ENCODE measurements at places on chromosomes 2 and 18.

DNA sequence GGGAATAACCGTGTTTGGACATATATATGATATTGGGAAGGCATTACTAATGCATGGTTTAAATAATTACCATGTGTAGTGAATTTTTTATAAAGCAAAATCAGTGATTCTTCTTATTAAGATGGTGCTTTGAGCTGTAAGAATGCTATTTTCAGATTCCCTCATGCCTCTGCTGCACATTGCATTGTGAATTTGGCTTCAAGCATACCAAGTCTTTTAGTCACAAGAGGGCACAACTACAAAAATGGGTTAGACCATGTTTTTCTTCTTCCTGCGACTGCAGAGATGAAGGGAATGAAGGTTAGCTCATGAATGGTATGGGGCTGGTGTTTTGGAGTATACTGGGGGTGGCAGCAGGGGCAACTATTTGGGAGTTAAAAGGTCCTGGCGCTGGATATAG, 320.1 kb downstream of the SLC4A3 start:
- no peak overlapping the region for H3K4me3 ChIP-seq
- no peaks in the 10 kb centered on the region for H3K4me1 ChIP-seq
- no peaks in the 10 kb centered on the region for H3K27me3 ChIP-seq
- no peaks in the 10 kb centered on the region for H3K36me3 ChIP-seq

DNA sequence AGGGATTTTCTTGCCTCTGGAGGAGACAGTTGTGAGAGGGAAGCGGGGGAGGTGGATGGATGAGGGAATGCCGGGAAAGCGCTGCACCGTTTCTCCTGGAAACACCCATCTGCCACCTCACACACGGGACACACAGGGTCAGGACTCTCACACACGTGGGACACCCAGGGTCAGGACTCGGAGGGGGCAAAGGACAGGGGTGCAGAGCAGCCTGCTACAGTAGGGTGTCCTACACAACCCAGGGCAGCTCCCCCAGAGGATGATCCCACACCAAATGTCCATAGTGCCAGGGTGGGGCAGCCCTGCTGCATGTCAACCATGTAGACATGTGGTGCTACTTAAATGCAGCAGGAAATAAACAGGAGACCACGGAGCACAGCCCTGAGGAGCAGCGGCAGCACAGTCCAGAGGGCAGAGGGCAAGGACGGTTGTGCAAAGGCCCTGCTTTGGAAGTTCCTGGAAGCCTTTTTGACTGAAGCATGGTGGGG, 5.1 kb downstream of the RAMP1 start:
- DNase-seq, result no peak
- no peaks in the 10 kb centered on the region for H3K27me3 ChIP-seq
- no peak overlapping the region for H3K4me3 ChIP-seq
- H3K36me3 ChIP-seq, result no peaks in the 10 kb centered on the region
- H3K27ac ChIP-seq, result peak overlapping the region; percentile 93

GRCh38 chr2:40359811-40360210, 92.1 kb downstream of the SLC8A1 start:
- DNase-seq, result no peak
- H3K4me1 ChIP-seq, result no peaks in the 10 kb centered on the region
- H3K36me3 ChIP-seq, result no peaks in the 10 kb centered on the region
- no peaks in the 10 kb centered on the region for H3K27me3 ChIP-seq

GRCh38 chr2:145038041-145038525, 518.2 kb upstream of the ZEB2 start:
- DNase-seq, result no peak
- H3K27ac ChIP-seq, result no peak overlapping the region
- no peak overlapping the region for H3K4me3 ChIP-seq
- no peaks in the 10 kb centered on the region for H3K36me3 ChIP-seq
- no peaks in the 10 kb centered on the region for H3K4me1 ChIP-seq

DNA sequence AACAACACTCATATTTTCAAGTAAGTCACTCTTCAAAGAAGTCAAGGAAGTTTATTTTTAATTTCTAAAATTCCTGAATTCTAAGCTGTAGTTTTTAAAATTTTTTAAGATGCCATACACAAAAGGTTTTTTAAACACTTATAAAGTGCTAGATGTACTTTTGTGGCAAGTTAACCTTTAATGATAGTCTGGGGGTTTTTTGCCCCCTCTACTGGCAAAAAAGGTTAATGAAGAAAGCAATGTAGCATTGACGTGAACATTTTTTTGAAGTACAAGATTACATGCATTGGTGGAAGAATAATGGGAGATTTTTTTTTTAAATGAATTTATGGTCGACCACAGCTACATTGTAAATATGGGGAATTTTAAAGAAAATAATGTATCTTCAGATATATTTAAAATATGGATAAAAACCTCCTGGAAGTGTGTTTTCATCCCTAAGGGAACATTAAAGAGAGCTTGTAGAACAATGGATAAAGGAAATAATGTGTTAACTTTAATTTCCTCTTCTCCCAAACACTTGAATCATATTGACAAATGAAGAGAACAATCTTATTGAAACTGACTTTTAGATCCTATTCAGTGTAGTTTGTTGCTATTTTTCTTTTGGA, 12.6 kb downstream of the ITPRID2 start:
- no peaks in the 10 kb centered on the region for H3K36me3 ChIP-seq
- no peaks in the 10 kb centered on the region for H3K4me1 ChIP-seq
- no peak for DNase-seq
- no peak overlapping the region for H3K27ac ChIP-seq

DNA sequence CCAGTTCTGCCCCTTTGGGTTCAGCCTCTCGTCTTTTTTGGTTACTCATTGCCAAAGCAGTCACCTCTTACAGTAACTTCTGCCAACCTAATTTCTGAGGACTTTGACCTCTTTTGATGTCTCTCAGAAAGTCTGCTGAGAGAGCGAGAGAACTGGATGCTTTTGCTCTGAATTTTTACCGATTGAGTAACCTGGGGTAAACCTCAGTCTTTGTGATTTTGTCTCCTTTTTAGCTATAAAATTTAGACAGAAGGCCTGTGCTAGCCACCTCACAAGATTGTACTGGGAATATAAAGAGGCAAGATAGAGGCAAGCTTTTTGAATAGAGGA, 34.8 kb upstream of the IL1R1 start:
- DNase-seq, result no peak
- peaks cover 47% of the 10 kb centered on the region for H3K4me1 ChIP-seq
- no peaks in the 10 kb centered on the region for H3K27me3 ChIP-seq
- H3K27ac ChIP-seq, result no peak overlapping the region

- H3K4me1 ChIP-seq, result no peaks in the 10 kb centered on the region
- no peaks in the 10 kb centered on the region for H3K27me3 ChIP-seq
Observed at GRCh38 chr18:57025540-57025939, 121.3 kb upstream of the BOD1L2 start.

- no peaks in the 10 kb centered on the region for H3K36me3 ChIP-seq
- no peak for DNase-seq
- no peak overlapping the region for H3K27ac ChIP-seq
Observed at GRCh38 chr2:214960677-214961076, 151.2 kb upstream of the BARD1 start.

DNA sequence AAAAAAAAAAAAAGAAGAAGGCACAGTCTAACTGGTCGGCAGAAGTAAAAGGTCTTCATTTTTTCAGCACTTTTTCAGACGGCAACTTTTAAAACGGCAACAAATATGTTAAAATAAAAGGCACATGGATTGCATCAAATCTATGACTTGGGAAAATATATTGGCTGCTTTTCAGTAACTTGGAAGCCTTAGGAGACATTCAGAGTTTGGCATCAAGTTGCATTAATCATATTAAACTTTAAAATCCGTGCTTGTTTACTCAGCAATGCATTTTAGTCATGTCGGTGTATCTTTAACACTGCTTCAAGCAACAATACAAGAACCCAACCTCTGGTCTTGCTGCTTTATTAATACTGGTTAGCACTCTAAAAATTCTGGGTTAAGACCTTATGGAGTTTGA, 111.1 kb downstream of the MEP1B start:
- DNase-seq, result no peak
- H3K4me1 ChIP-seq, result peaks cover 15% of the 10 kb centered on the region
- no peaks in the 10 kb centered on the region for H3K36me3 ChIP-seq
- no peak overlapping the region for H3K4me3 ChIP-seq
- peak overlapping the region; percentile 71 for H3K27ac ChIP-seq
- H3K27me3 ChIP-seq, result no peaks in the 10 kb centered on the region

DNA sequence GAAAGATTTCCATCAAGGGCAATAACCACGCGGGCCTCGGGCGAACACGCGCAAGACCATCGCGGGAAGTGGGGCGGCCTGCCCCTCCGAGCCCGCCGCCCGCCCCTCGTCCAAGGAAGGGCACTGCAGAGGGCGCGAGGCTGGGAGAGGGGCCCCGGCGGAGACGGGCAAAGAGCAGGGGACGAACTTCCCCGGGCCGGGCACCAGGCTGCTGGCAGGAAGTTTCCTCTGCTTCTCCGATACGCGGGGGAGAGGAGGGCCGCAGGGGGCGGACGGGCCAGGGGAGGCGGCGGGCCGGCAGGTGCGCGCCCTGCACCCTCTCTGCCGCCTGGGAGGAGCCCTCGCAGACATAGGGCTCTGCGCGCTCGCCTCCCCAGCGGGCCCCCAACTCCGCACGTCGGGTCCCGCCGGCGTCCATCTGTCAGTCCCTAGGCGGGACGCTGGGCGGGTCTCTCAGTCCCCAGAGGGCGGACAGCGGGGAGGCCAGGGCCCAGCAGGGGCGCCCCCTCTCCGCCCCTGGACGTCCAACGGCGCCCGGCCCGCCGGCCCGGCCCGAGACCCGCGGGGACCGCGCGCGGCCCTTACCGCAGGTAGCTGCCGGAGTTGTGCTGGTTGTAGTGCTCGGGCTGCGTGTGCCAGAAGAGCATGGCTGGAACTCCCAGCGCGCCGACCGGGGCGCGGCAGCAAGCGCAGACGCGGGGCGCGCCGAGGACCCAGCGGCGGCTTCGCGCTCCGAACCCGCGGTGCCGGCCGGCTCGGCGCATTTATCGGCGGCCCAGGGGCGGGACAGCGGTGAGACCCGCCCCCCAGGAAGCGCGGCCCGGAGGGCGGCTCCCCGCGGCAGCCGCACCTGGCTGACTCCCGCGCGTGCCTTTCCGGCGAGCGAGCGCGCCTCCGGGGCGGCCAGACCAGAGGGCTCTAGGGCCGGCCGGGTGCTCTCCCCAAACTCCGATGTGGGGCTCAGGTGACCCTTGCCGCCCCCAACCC, at the start of gene TFCP2L1:
Gene TFCP2L1, minus strand, starts transcription at position 740 of the 987 bp plus-strand sequence. Its CDS starts 93 bp downstream, at position 647.
- DNase-seq, result no peak
- peaks cover 36% of the 10 kb centered on the region for H3K27me3 ChIP-seq
- no peak within 1 kb of the TSS for H3K27ac ChIP-seq
- H3K4me3 ChIP-seq, result peak within 1 kb of the TSS; percentile 61
- H3K36me3 ChIP-seq, result no peaks in the 10 kb centered on the region
- peaks cover 6% of the 10 kb centered on the region for H3K4me1 ChIP-seq

GRCh38 chr2:240997141-240997855, 1.1 kb upstream of the SNED1 start:
- no peaks in the 10 kb centered on the region for H3K27me3 ChIP-seq
- peaks cover 56% of the 10 kb centered on the region for H3K4me1 ChIP-seq
- peak overlapping the region; percentile 85 for H3K4me3 ChIP-seq
- peaks cover 10% of the 10 kb centered on the region for H3K36me3 ChIP-seq
- DNase-seq, result peak; percentile 76

GRCh38 chr2:234678711-234679110, 181.8 kb upstream of the ARL4C start:
- H3K4me1 ChIP-seq, result no peaks in the 10 kb centered on the region
- H3K4me3 ChIP-seq, result no peak overlapping the region
- peaks cover 3% of the 10 kb centered on the region for H3K27me3 ChIP-seq

DNA sequence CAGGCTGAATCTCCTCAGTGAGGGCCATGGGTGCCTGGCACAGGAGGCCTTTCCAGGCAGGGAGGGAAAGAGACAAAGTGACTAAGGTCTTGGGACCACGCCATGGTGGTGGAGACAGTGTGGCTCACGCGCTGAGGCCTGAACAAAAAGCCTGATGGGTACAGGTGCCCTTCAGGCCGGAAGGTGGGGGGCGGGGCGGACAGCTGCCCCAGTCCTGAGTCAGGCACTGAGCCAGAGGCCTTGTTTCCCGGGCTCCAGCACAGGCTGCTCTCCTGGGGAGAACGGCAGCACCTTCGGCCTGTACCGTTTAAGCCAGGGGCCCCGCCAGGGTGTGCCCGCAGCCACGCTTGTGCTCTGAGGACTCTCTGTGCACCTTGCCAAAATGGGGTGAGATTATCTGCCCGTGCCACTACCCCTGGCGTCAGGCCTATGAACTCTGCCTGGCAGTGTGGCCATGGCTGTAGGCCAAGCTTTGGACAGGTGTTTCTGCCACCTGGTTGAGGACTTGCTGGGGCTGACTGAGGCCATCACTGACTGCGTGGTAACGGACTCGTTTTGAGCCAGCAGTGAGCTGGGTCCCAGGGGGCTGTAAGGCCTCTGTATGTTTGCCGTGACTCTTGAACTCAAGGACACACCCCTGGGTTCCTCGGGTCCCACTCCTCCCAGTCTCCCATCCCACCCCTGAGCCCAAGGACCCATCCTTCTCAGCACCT, 31.7 kb upstream of the DNMT3A start:
- H3K4me1 ChIP-seq, result peaks cover 22% of the 10 kb centered on the region
- no peaks in the 10 kb centered on the region for H3K36me3 ChIP-seq
- no peak overlapping the region for H3K4me3 ChIP-seq
- peak overlapping the region; percentile 71 for H3K27ac ChIP-seq
- DNase-seq, result peak; percentile 59

DNA sequence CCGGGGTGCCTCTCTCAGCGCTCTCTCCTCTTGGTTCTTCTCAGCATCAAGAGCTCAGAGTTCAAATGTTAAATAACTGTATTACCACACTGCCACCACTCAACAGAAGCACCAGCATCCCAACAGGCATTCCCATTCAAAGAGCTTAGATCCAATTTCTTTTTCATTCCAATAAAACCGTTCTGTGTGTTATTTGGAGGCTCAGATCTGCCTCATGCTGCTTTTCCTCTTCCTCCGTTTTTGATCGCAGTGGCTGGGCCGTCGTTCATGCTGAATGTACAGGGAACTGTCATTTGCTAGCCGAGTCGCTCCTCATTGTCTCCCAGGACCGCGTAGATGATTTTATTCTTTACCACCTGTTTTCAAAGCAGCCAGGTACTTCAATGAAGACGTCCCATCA, 798.9 kb upstream of the SALL3 start:
- H3K4me1 ChIP-seq, result no peaks in the 10 kb centered on the region
- H3K27me3 ChIP-seq, result no peaks in the 10 kb centered on the region
- H3K4me3 ChIP-seq, result no peak overlapping the region
- no peak for DNase-seq
- H3K36me3 ChIP-seq, result no peaks in the 10 kb centered on the region

- no peak overlapping the region for H3K27ac ChIP-seq
- H3K4me3 ChIP-seq, result no peak overlapping the region
- no peaks in the 10 kb centered on the region for H3K27me3 ChIP-seq
Observed at GRCh38 chr18:4399929-4400328, 55.2 kb downstream of the DLGAP1 start.

- H3K27me3 ChIP-seq, result no peaks in the 10 kb centered on the region
- no peaks in the 10 kb centered on the region for H3K36me3 ChIP-seq
- H3K4me1 ChIP-seq, result peaks cover 10% of the 10 kb centered on the region
- no peak overlapping the region for H3K27ac ChIP-seq
- DNase-seq, result no peak
Observed at GRCh38 chr2:217706095-217706494, 296.7 kb downstream of the TNS1 start.
